ENCODE measurements at places on chromosomes 1 and 21.

GRCh38 chr1:155181371-155182051, 7.9 kb downstream of the TRIM46 start:
- no peak for DNase-seq

DNA sequence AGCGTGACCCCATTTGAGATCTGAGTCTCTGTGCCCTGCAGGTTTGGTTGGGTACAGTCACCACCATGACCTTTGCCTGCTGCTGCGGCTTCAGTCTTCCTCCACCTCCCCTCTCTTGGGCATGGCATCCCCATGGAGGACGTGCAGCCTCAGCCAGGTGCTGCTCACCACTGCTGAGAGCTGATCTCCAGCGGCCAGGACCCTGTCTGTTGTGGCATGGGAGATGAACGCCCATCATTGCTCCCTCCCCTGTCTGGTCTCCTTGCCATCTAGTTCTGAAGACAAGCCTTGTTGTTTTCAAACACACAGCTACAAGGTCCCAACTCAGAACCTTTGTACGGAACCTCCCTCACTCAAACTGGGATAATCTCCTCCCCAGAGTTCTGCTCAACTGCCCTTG, 19.2 kb upstream of the PKP1 start:
- DNase-seq: no peak

DNA sequence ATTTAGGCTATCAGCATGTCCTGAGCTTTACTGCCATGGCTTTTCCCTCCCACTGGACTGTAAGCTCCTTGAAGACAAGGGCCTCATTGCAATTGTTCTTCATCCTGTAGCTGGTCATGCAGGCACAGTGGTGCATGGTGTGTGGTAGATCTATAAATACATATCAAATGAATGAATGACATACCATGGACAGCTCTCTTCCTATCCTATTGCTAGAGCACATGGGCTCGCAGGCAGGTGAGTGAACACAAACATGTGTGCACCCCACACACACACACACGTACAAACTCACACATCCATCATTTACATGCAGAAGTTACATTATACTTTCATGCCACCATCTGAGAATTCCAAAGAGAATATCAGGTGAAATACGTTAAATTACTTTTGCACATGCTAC, 172.9 kb upstream of the RUNX1 start:
- DNase-seq: no peak

GRCh38 chr1:224632381-224632871, 16.3 kb downstream of the CNIH3 start:
- no peak for DNase-seq

GRCh38 chr1:66450043-66450514, 83.9 kb upstream of the SGIP1 start:
- no peak for DNase-seq

GRCh38 chr1:43648876-43649477, 972 bp upstream of the KDM4A start:
- DNase-seq: no peak

DNA sequence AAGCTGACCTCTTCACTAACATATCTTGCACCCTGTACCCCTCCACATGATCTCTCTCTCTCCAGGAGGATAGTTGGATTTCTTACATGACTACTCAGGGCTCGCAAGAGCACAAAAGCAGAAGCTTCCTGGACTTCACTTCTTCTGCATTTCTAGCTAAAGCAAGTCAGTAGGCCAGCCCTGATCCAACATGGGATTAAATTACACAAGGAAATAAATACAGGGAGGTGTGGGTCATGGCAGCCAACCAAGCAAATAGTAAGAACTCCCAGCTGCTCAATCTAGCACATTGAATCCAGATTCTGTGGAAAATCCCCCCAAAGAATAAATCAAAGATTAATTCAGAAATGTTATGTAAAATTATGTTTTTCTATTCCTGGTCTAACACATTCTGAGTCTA, 33.3 kb downstream of the KLHDC7A start:
- DNase-seq: no peak

Data from right kidney (tissue), 9 donors.